Stimulated activated CD4-positive, alpha-beta T cell treated with anti-CD3 and anti-CD28 coated beads, TNF-alpha, amount 100 ng/mL, for 1 hour (primary cell): ENCODE measurements at places on chromosomes 5 and 9.

GRCh38 chr5:119166026-119166425 is 95.1 kb downstream of the DMXL1 start:
- DNase-seq, result no peak

DNA sequence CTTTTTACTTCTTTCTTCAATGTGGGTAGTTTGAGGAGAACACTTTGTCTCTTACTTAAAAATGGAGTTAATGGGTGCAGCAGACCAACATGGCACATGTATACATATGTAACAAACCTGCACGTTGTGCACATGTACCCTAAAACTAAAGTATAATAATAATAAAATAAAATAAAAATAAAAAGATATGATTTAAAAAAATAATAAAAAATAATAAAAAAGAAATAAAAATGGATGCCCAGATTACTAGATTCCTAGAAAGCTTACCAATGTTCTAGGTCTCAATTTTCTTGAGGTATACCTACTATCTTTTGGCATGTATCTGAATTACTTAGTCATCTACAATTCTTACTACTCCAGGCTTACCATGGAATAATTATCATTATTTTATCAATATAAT is 2001.6 kb upstream of the CDH9 start:
- no peak for DNase-seq

DNA sequence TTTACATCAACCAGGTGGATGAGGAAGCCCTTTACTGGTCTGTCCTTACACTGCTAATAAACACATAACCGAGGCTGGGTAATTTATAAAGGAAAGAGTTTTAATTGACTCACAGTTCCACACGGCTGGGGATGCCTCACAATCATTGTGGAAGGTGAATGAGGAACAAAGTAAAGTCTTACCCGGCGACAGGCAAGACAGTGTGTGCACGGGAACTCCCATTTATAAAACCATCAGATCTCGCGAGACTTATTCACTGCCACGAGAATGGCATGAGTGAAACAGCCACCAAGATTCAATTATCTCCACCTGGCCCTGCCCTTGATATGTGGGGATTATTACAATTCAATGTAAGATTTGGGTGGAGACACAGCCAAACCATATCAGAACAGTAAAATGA is 67.3 kb upstream of the GRAMD2B start:
- DNase-seq, result no peak

- DNase-seq, result no peak
Observed at GRCh38 chr5:125298258-125298657, 551.8 kb upstream of the ZNF608 start.

GRCh38 chr5:77316871-77317661 is 106.6 kb downstream of the PDE8B start:
- DNase-seq, result no peak

DNA sequence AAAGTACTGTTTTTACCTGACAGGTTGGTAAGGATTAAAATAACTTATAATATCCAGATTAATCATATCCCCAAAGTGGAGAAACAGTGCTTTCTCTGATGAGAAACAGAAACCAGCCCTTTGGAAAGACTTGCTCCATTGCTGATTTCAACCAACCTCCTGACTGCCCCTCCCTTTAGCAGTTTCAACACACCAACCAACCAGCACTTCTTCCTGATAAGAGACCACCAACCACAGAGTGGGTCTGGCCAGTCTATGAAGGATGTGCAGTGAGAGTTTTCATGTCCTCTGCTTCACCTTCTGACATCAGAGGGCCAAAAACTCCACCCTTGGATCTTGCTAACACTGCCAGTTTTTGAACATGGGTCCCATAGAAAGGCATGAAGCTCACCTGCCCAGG is 28.1 kb downstream of the RIGI start:
- DNase-seq, result no peak

GRCh38 chr9:94681508-94681907 is 42.2 kb upstream of the FBP1 start:
- peak; percentile 4 for DNase-seq

- no peak for DNase-seq
Observed at GRCh38 chr5:35281613-35282012, 51.3 kb upstream of the PRLR start.

DNA sequence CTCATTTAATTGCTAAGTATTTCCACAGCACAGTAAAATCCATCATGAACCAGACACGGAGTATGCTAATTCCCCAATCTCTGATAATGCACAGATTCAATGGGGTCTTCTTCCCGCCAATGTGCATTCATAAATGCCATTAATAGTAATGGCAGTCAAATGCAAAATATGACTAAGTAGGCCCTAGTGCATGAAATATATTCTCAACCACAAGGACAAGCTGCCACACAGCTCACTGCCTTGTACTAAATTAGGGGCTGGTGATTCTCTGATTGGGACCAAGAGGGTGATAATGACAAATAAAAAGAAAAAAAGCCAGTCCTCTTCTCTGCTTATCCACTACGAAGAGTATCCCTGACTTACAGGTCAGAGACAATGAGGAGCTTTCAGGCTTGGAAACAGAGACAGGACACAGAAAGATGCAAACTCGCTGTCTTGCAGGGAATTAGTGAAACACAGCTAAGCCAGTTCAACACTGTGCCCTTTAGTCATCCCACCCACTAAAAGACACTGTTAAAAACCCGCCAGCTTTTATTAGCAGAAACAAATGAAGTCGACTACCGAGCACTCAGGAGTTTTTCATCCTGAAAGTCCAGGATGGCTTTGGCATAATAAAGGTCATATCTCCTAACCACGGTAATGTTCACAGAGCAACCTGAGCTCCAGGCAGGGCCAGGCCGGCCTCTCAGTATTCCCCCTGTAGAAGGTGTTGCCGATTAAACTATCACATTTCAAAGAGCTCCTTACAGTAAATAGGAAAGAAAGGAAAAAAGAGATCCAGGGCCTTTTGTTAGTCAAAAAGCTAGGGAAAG is 148.1 kb downstream of the EBF1 start:
- no peak for DNase-seq

DNA sequence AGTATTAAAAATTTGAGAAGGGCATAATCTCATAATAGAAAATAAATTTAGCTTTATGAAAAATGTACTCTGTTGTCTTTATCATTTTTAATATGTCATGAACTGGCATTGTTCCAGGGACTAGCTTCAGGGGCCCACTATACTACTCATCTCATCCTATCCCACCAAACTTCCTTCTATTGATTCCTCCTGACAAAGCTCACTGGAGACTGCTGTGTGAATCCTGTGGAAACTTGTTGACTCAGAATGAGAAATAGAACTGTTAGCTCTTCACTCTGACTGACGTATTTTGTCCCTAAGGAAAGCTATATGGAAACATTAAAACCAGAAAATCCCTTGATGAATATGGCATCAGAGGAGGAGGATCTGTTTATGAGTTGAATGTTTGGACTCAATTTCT is 29.8 kb upstream of the BNIP1 start:
- no peak for DNase-seq

- no peak for DNase-seq
Observed at GRCh38 chr9:97930972-97931371, 7.0 kb downstream of the HEMGN start.

DNA sequence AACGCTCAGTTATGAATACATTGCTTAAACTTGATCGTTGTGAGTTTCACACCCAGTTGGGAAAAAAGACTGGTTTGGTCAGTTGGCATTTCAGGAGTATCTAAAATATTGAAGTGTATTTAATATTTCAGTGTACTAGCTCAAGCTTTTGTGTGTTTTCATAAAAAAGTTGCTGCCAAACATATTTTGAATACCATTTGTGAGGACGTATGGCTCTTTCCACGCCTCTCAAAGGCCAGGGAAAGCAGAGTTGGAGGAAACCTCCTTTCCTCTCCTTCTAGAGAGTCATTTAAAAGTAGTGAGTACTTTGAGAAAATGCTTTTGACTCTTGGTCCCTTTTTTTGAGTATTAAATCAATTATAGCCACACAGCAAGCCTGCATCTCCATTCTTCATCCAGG is 43.2 kb upstream of the ANKRD33B start:
- DNase-seq, result no peak

GRCh38 chr5:127599847-127600246 is 49.0 kb upstream of the CTXN3 start:
- DNase-seq, result no peak
